Large intestine (tissue), 12 donors: ENCODE measurements at places on chromosomes 5 and 9.

GRCh38 chr5:44199408-44199807 lies 189.8 kb downstream of the FGF10 start:
- DNase-seq = no peak

DNA sequence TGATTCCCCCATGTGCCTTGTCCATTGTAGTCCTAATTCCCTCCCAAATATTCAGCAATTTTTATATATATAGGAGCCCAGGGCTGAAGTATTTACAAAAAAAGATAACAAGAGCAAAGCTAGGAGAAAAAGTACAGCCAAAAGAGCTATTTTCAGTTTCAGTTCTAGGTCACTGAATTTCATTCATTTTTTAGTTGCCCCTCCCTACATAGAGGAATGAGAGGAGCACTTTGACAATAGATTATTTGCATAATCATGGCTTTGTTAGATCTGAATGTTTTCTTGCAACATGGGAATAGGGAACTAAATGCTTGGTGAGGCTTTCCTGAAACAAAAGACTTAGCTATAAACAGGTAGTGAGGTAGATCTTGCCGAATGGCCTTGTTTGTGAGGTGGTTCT lies 15.3 kb upstream of the F2RL2 start:
- DNase-seq = no peak

- no peak for DNase-seq
Observed at GRCh38 chr5:170523830-170524229, 20.0 kb downstream of the KCNIP1 start.

DNA sequence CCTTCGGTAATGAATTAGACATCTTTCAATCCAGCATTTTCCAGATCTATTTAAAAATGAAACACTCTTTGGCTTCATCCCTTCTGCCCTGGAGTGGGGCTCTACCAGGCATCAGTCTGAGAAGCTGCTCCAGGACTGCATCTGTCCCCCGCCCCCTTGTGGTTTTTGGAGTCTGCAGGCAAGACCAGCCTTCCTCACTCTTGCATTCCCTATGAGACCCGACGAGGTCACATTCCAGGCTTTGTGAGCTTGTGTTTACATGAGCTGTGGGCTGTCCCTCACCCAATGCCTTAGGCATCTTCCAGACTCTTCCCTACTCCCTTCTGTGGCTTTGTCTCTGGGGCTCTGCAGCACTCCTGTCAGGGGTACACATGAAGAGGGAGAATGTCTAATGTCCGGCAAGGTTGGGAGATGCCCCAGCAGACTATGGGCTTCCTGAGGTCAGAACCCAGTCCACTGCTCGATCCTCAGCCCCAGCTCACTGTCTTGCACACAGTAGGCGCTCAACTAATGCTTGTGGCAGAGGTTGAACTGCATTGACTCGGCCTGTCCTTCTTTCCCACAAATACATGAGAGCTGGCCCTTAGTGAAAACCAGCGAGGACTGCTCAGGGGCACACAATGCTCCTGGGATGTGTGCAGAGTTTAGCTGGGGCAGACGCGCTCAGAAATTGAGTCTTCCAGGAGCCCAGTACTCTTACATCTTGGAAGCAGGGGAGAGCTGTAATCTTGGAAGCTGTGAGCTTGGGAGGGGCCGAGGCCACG lies 11.7 kb upstream of the GADD45G start:
- DNase-seq = no peak

GRCh38 chr5:67178966-67179365 lies 17.6 kb downstream of the CD180 start:
- DNase-seq = no peak

- DNase-seq = no peak
Observed at GRCh38 chr5:141543053-141543452, 54.2 kb downstream of the PCDHGC5 start.

DNA sequence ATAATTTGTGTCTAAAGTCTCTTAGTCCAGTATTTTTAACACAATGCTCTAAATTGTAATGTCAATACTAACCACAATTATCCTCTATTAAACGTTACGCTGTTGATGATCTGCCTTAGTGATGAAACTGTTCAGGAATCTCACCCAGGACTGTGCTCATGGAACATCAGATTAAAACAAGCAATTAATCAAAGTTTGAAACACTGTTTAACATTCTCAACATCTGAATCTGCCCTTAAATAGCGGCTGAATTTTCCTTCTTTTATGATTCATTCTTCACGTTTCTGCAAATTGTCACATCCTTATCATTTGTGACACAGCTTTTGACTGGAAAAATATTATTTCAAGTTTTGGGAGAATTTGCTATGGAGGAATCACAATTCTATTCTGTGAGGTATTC lies 113.8 kb downstream of the MARCHF11 start:
- no peak for DNase-seq

DNA sequence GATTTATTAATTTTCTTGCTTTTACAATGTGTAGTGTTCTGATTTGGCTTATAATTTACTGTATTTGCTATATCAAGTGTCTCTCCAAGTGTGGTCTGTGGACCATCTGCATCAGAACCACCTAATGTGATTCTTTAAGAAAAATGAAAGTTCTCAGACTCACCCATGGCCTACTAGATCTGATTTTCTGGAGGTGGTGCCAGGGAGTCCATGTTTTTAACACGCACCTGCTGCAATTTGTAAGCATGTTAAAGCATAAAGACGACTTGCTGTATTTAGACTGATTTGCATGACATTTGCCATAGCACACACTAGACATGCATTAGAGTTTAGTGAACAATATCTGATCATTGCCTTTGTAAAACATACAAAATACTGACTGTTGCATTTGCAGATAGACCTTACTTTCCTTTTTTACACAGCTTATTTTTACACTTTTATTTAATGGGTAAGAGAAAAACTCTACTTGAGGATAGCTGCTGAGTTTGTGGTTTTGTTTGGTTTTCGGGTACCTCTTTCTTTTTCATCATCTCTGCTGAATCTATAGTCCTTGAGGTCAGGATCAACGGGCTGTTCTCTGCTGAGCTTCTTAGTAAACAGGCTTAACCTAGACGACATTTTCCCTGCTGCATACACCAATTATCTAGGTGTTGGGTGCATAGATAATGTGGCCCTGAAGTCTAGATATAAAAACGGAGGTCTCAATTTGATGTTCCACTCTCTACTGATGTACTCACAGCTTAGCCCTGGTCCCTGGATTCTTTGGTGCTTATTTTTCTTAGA lies 138.0 kb upstream of the ZNF366 start:
- DNase-seq = no peak

DNA sequence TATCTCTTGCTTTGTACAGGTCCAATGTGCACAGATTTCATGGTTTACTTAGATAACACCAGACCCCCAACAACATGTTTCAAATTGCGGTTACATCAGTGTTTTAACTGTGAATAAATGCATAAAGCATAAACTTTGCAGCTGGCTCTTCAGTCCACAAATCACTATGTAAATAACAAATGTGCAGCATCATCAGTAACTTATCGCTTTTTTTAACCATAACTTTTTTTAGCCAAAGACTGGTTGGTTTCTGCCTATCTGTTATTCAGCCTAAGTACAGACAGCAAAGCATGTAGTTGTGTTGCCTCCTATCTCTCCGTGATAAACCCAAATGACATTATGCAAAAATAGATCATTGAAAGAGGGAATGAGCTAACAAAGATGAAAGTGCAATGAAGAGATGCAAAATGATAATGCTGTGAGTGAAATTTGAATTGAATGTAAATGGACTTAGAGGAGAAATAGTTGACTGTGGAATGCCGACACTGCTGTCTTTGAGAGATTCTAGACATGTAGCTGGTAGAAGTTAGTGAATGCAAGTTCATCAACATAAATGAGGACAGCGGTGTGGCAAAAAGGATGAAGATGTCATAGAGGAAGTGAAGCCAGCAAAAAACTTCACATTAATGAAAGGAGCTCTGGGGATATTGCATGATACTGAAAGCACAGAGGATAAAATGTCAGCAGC lies 108.8 kb downstream of the PDE8B start:
- no peak for DNase-seq

DNA sequence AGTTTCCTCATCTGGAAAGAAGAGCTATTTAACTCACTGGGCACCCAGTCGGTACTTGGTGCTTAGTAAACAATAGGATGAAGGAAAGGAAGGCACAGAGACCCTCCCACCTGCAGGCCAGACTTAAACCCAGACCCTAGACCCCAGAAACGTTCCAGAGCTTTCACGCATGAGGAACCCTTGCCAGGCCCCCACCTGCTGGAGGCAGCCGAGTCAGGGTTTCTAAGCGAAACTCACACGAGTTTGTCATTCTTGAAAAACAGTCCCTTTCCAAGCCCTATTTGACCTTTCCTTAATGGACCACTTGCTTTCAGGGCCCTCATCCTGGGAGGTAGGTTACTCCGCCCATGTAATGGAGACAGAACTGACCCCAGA lies 30.6 kb downstream of the NDUFA8 start:
- DNase-seq = no peak

DNA sequence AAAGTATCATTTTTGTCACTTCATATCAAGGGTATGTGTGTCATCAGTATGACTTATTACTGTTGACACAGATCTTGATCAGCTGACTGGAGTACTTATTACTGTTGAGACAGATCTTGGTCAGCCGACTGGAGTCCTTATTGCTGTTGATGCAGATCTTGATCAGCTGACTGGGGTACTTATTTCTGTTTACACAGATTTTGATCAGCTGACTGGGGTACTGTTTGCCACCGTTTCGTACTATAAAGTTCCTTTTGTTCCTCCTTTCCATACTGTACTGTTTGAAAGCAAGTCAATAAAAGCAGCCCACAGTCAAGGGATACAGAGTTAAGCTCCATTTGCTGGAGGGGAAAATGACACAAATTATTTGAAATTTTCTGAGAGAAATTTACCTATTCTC lies 347.3 kb downstream of the CDH12 start:
- DNase-seq = no peak

DNA sequence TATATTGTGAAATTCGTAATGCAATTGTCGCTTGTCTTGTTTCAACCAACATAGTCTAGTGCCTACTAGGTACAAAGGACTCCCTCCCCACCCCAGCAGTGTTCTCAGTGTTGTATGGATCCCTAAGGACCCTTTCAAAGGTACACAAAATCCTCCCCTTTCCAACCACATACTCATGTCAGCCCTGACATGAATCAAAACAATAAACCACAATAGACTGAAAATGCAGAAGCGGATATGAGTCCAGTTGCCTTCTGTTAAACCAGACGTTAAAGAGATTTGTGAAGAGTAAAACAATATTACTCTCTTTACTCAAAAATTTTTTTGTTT lies 82.4 kb upstream of the IFNK start:
- DNase-seq = no peak

GRCh38 chr5:137142346-137142745 lies 356.8 kb downstream of the SPOCK1 start:
- no peak for DNase-seq

DNA sequence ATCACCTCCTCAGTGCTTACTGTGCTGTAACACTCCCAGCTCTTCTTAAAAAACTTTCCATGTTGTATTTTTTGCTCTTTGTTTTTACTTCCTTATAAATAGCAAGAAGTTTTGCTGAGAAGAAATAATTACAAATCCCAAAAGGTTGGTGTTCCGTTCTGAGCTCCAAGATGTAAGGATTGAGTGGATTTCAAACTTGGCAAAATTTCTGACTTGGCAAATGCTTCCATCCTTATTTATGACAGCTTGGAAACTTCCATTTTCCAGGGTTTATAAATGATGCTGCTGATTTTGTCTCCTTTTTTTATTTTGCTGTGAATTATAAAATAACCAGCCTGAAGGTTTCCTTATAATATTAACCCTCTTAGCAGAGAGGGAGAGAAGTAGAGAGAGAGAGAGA lies 151.9 kb downstream of the NTRK2 start:
- no peak for DNase-seq
